T-helper 2 cell treated with Interferon-gamma antibody and Interleukin-4, amounts not matched to agents 5 μg/mL and 100 μg/mL, for 36 hours (primary cell): ENCODE measurements at places on chromosomes 6 and 20.

DNA sequence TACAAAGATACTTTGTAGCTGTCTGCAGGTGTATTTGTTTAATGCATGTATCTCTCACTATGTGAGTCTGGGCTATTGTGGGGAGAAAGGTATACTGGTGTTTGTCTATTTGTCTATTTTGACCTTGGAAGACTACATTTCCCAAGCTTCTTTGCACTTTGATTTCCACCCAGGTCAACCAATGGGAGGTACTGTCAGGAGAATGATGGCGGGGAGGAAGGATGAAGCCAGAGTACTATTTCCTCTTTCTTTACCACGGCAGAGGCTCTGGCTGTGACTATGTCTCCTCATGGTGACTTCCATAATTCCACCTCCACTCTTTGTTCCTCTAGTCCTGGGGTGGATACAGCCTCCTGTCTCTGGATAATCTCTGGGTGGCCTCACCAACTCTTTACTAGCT is 23.1 kb downstream of the LBP start:
- no peak for DNase-seq

DNA sequence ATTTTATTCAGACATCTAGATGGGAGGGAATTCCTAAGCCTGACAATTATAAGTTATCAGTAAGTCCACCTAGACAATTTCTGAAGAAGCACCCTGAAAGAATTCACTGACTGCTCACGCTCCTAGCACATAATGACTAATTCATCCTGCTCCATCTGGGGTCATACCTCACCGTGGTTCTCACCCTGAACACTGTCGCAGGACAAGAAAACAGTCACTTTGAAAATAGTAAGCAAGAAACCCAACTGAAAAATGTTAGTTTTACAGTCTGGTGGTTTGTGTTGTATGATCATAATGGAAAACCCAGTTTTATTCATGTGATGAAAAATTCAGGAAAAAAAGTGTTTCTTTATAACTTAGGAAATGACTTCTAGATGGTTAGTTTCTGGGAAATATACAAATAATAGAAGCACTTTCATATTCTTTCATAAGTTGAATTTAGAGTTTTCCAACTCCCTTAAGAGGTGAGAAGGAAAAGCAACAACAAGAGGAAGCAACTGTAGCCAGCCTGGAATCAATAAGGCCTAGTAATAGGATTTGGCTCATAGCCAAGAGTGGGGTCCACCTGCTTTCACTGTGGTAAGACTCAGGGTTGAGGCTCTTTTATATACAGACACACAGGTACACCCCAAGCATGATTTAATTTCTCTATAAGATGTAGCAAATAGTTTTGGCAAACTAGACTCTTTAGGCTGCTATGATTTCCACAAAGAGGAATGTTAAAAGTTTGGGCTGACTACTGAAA is 94.1 kb downstream of the HIVEP2 start:
- peak; percentile 50 for DNase-seq

DNA sequence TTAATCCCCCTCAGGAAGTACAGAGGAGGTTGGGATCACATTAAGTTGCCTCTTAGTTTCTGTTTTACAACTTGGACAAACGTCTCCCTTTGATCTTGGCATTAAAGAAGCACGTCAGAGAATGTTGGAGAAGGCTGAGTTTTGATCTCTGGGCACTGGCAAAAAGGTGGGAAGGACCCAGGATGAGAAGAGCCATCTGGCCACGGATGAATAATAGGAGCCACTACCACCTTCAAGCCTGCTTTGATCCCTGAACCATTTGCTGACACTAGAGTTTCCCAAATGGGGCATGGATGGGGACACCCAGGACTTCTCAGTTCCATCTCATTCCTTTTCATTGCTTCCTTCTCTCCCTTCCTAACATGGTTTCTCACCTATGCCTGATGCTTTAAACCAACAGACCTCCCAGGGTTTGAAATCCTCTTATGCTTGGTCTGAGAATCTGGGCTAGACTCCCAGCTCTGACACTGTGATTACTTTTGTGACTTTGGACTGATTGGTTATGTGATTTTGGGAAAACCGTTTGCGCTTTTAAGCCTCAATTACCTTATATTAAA is 5.8 kb downstream of the TM9SF4 start:
- no peak for DNase-seq

GRCh38 chr6:160431791-160432404 is 83.7 kb downstream of the SLC22A3 start:
- no peak for DNase-seq

GRCh38 chr6:153218184-153218792 is 87.2 kb upstream of the RGS17 start:
- no peak for DNase-seq

- DNase-seq, result no peak
Measured at GRCh38 chr6:36563237-36563927, 16.1 kb upstream of the STK38 start.

DNA sequence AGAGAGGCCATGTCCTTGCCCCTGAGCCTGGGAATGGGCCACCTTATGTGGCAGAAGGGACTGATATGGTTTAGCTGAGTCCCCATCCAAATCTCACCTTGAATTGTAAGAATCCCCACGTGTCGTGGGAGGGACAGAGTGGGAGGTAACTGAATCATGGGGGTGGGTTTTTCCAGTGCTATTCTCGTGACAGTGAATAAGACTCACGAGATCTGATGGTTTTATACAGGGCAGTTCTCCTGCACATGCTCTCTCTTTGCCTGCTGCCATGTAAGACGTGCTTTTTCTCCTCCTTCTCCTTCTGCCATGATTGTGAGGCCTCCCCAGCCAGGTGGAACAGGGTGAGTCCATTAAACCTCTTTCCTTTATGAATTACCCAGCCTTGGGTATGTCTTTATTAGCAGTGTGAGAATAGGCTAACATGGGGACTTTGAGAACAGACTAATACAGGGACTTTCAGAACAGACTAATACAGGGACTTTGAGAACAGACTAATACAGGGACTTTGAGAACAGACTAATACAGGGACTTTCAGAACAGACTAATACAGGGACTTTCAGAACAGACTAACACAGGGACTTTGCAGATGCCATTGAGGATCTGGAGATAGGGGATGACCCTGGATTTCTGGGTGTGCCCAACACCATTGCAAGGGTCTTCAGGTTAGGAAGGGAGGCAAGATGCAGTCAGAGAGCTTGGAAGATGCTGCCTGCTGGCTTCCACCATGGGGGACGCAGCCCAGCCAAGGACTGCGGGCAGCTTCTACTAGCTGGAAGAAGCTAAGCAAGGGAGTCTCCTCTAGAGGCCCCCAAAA is 86.9 kb downstream of the RAMACL start:
- DNase-seq, result no peak

- DNase-seq, result no peak
Measured at GRCh38 chr6:34065466-34066217, 80.2 kb downstream of the GRM4 start.

DNA sequence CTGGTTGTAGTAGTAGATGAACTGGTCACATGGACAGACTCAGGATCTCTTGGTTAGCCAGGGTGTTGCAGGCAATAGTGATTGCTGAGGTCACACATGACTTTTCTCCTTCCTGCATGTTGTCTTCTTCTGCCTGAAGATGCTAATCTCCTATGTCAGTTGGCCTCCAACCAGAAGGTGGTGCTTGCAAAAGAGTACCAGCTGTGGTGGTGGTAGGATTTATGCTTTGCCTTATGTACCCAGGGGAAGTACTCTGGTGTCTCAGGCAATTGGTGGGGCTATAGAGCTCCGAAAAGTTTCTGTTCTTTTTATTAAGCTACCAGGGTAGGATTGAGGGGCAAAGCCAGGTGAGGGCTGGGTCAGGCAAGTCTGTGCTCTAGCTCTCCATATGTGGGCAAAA is 98.5 kb downstream of the CARMIL1 start:
- no peak for DNase-seq

GRCh38 chr6:89355511-89356194 is 3.1 kb upstream of the UBE2J1 start:
- DNase-seq, result no peak

- DNase-seq, result no peak
Measured at GRCh38 chr6:156662025-156662445, 115.1 kb upstream of the ARID1B start.

- DNase-seq, result no peak
Measured at GRCh38 chr6:14119784-14120183, 2.2 kb downstream of the CD83 start.

DNA sequence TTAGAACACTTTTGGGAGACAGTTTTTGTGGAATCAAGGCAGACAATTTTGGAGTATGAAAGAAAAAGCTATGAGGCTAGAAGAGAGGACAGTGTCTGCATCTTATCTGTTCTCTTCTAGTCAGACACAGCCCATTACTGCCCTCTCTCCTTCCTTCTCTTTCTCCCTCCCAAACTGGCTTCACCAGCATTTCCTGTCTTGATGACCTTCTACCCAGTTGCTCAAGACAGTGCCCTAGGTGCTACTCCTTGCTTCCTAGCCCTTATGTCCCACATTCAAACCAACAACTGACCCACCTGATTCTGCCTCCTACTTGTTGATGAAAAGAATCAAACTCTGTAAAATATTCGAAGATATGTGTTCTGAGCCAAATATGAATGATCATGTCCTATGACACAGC is 116.4 kb upstream of the RIPOR2 start:
- DNase-seq, result no peak

DNA sequence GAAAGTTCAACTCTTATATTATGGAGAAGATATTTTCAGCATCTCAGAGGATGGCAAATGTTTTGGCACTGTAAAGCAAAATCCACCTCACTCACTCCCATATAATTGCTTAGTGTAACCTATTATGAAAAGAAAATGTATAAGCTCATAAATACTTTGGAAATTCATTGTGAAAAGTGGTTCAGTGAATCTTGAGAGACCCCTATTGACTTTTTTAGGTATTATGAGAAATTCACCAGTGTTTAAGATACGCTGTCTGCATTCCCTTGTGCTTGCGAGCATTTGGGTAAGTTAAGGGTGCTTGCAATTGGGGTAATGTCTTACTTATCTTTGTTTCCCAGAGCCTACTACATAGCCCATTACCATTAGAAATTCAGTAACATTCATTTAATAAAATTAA is 66.3 kb upstream of the BMP5 start:
- no peak for DNase-seq

DNA sequence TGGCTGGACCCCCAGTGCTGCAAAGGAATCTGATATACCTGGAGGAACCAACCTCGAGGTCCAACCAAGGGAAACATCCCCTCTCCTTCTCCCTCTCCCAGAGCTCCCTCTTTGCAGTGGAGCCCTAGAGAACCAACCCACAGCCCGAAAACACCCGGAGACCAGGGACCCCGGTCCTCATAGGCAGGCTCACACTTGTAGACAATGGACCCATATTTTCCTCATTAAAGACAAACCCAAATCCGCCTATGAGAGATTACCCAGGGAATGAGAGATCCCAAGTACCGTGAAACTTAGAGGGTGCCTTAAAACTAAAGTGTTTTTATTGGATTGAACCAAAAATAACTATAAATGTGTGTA is 9.6 kb upstream of the FOXF2 start:
- DNase-seq, result no peak

DNA sequence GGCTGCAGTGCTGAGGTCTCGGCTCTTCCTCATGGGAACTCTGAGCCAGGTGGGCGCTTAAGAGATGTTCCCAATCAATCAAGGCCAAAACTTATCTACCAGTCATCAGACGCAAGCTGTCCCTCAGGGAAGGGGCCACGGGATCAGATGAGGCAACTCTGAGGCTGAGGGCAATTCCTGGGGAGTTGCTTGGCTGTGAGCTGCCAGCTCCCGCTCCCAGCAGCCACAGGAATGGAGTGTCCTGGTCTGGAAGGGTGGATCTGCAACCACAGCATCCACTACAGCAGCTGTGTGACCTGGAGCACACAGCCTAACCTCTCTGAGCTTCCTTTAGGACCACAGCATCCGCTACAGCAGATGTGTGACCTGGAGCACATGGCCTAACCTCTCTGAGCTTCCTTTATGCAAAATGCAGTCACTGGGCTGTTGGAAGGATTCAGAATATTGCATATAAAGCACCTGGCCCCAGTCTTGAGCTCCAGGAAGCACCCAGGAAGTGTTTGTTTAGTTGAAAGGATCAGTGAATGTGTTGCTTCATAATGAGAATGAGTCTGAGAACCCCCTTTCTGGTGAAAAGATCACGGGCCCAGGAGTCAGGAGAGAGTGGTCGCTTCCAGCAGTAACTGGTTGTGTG is 60.9 kb downstream of the TFAP2C start:
- DNase-seq, result no peak

DNA sequence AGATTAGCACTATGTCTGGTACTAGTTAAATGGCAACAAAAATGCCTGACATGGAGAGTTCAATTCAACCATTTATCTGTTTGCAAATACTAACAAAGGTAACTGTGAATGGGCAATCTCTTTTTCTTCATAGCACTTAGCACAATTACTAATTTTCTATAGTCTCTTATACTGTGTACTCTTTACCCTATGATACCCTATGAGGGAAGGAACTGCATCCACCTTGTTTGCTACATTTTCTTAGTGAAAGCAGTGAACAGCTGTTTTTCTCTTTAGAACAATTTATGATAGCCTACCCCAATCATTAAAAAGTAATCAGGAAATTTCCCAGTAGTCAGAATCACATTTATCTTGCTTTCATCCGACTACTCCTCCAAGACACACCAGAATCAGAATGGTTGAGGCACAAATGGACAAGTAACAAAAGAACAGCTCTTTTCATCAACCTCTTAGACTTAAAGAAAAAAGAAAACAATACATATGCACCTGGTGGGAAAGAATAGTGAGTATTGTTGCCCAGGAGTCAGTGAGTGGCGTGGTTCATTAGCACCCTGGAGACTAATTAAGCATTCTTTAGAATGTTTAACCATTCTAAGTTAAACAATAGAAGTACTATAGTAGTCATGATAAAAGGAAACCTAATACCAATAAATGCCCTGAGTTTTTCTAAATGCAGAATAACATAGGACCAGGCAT is 16.7 kb downstream of the ZNF292 start:
- DNase-seq, result no peak

- no peak for DNase-seq
Measured at GRCh38 chr6:93226822-93227221, 192.5 kb downstream of the EPHA7 start.

GRCh38 chr20:20212675-20213096 is 155.2 kb upstream of the INSM1 start:
- no peak for DNase-seq

DNA sequence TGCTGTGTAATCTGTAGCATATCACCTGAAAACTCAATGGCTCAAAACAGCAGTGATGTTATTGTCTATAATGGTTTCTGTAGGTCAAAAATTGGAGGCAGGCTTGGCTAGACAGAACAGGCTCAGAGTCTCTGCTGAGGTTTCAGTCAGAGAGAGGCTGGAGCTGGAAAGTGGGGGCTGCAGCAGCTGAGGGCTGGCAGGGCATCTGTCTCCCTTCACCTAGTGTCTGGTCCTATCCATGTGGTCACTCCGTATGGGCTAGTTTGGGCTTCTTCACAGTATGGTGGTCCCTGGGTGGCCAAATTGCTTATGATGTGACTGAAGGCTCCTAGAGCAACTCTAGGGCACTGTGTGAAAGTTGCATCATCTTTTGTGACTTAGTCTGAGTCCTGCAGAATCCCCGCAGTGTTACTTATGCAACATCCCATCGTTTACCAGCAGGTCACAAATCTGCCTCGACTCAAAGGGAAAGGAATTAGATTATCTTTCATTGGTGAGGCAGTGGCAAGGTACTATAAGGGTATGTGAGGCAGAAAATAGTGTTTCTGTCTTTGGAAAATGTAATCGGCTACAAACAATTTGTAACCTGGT is 497.0 kb downstream of the EPHA7 start:
- DNase-seq, result no peak
